ENCODE measurements at places on chromosomes 1 and 21.

DNA sequence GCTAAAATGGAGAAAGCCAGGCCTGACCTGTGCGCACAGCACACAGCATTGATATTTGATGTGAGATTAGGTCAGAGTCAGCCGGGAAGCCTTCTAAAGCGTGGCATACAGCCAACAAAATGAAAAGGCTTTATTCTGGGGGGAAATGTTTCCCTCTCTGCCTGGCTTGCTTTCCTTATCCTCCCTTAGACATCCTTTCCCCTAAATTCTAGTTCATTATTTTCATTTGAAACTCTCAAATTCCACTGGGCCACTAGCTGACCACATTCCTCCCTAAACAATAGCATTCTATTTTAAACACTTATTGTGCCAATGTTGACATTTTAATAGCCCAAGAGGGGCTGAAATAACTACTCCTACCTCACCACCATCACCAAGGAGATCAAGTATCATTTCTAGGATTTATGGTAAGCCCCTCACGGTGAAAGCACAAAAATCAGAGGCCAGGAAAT, 49.4 kb downstream of the LEPR start:
- DNase-seq = no peak

DNA sequence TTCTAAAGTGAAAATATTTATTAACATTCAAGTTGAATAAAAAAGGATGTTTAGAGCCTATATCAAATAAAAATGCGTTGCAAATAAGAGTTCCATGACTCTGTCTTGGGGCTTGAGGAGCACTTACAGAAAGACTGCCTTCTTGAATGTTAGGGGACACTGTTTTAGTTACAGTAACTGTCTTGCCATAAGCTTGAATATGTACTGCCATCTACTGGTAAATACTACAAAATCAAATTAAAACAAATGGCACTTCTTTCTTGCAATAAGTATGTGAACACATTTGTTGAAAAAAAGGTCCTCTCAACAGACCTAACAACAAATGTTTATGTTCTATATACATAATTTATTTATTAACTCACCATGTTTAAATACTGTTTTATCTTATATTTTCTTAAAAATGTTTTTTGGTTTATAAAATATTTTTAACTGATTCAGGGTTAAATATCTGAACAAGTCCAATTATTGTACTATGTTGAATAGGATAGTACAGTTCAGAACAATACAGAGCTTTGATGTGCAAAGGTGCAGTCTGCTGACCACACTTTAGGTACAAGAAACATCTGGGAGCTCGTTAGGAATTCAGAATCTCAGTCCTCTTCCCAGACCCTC, 199.5 kb downstream of the LRRIQ3 start:
- no peak for DNase-seq

DNA sequence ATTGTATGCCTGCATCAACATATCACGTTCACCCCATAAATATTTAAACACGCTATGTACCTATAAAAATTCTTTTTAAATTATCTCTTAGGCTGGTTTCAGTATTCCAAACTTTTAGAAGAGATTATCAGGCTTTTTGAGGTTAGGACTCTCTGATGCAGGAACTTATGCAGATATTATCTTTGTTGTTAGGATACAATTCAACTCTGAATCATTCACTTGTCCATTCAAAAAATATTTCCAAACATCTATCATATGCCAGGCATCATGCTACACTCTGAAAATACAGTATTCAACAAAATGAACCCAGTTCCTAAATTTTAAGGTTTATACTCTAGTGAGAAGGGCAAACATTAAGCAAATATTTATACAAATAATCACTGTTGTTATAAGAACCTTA, 40.5 kb downstream of the ASH1L start:
- DNase-seq = no peak

- no peak for DNase-seq
Measured at GRCh38 chr1:43348343-43348808, 10.4 kb upstream of the CDC20 start.

DNA sequence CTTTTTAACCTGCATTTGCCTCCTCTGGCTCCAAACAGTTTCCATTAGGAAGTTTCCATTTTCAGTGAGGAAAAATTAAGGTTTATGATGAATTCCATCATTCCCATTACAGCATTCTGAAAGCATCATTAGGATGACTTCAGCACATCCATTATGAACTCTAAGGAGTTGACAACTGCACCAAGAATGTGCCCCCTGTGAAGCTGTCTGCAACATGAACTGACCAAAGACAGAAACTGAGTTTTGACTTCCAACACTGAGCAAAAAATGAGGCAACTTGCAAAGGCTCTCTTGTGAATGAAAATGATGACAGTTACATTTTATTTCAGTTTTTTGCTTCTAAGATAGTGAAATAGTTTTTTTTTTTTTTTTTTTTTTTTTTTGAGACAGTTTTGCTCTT, 18.3 kb upstream of the KCNE1 start:
- no peak for DNase-seq

GRCh38 chr1:160607672-160608032, 28.4 kb upstream of the CD84 start:
- no peak for DNase-seq

- no peak for DNase-seq
Measured at GRCh38 chr1:217457016-217457415, 173.9 kb downstream of the GPATCH2 start.

Measured in stimulated activated CD8-positive, alpha-beta memory T cell treated with anti-CD3 and anti-CD28 coated beads, Interleukin-15, amount 100 ng/mL, for 4 hours (primary cell).